Stimulated activated CD4-positive, alpha-beta T cell treated with anti-CD3 and anti-CD28 coated beads, Interleukin-15, amount 100 ng/mL, for 24 hours (primary cell): ENCODE measurements at places on chromosomes 1 and 21.

DNA sequence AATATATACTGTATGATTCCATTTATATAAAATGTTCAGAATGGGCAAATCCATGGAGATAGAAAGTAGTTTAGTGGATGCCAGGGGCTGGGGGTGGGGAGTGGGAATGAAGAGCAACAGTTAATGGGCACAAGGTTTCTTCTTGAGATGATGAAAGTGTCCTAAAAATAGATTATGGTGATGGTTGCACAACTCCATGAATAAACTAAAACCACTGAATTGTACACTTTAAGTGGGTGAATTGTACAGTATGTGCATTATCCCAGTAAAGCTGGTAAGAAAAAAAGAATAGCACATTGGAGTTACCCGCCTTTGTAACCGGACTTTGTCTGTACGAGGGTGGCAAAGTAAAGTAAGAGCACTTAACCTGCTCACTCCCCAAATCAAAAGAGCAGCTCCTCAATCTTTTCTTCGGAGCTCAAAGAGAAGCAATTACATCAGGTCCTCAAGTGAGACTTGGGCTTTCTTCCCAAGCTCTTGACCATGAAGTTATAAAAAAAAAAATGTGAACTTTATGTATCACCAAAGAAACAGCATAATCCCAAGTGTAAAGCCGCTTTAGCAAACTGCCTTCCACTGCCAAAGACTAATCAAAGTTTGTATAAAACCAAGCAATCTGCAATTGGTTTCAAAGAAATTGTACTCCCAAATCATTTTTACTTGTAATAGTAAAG is 32.1 kb downstream of the ALDH9A1 start:
- DNase-seq, result no peak

DNA sequence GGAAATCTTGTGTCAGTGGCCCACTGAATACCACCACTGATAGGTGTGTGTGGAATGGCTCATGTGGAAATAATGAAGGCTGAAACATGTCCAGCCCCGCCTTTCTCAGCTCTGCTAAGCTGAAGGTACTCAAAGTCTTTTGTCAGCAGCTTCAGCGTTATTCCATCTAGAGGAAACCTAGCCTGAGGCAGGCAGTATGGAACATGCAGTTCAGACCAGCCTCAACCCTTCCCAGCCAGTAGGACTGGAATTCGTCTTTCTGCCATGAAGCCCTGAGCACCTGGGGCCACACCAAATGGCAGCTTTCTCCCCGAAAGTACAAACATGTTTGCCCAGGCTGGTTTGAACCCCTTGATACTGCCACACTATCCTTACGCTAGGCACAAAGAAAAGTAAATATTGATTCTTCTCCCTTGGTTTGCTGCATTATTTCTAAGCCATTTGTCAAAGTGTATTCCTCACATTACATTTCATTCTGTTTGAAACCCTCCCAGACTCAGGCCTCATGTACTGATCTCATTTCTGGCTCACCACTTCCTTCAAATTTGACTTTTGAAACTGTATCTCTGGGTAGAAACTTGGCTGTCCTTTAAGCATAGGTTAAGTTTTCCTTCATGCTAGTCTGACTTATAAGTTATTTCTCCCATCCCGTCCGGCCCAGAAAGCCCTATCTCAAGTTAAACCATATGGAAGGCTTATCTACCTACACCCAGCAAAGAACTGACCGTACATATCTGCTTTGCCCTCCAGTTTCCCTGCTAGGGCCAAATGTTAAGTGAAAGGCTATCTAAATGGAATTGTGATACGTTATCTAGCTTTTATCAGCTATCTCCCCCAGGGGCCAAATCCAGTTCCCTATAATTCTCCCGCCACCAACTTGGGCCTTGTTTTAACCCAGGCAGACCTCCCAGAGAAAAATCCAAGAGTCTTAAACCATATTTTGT is 45.7 kb upstream of the HOOK1 start:
- DNase-seq, result no peak

GRCh38 chr1:96145492-96145891 is 576.1 kb upstream of the PTBP2 start:
- DNase-seq, result no peak

DNA sequence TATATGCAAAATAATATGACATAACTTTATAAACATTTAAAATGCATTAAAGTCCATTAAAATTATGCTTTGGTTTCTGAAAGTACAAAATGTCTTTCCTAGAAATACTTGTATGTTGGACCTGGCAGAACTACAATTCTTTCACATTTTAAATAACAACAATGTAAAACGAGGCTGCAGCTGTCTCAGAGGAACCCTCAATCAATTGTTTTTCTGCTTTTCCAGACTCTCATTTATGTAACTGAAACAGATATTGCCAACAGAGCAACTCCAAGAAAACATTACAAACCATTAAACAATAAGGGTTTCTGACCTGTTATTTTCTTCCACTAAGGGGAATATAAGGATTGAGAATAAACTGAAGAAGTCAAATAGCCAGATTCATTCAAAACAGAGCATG is 1193.4 kb downstream of the NCAM2 start:
- DNase-seq, result no peak

- no peak for DNase-seq
Measured at GRCh38 chr1:10775763-10776162, 20.7 kb downstream of the CASZ1 start.

DNA sequence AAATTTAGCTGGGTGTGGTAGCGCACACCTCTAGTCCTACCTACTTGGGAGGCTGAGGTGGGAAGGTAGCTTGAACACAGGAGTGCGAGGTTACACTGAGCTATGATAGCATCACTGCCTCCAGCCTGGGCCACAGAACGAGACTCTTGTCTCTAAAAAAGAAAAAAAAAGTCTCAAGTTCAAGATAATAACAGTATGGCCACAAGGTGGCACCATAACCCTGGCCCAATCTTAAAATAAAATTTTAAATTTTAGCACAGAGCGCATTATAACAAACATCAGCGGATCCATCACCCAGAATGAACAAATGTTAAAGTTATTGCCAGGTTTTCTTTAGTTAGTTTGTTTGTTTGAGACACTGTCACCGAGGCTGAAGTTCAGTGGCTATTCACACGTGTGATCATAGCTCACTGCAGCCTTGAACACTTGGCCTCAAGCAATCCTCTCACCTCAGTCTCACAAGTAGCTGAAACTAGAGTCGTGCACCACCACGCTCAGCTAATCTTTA is 2.9 kb upstream of the HTR6 start:
- peak; percentile 62 for DNase-seq

GRCh38 chr1:187078321-187078720 is 249.6 kb downstream of the PLA2G4A start:
- no peak for DNase-seq

GRCh38 chr1:51518586-51519047 is 449 bp downstream of the EPS15 start:
- peak; percentile 68 for DNase-seq

- DNase-seq, result no peak
Measured at GRCh38 chr1:16019644-16020277, 1.9 kb upstream of the HSPB7 start.

GRCh38 chr1:244047621-244048255 is 3.3 kb upstream of the ZBTB18 start:
- no peak for DNase-seq

DNA sequence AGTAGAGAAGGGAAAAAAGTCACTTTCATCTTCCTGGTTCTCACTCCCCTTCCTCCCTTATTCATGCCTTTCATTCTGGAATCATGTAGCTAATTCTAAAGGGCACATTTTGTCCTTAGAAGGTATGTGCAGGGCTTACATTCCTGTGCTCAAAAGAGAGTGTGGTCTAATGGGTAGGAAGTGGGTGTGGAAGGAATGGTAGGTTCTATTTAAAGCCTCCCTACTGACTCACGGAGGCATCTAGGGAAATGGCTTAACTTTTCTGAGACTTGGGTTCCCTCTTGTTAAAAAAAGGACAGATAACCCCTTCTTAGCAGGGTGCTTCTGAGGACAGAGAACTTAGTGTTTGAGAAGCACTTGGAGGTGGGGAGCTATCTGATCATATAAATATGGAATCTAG is 249.3 kb upstream of the DUSP10 start:
- no peak for DNase-seq

GRCh38 chr1:109989506-109990301 is 5.1 kb downstream of the AHCYL1 start:
- DNase-seq, result no peak

DNA sequence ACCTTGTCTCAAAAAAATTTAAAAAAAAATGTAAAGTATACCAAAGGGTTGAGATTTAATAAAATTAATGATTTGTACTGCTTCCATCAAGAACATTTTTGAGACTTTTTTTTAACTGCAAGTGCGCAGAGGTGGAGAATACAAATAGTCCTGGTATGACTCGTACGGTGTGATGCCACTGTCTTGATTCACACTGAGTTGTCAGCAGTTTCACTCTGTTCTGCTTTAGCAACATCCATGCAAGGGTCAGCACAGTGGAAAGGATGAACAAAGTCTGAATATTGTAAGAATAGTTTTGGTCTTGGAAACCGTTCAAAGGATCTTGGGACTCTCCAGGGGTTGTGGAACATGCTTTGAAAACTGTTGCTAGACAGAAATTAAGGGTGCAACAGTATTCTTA is 40.2 kb downstream of the EXO1 start:
- no peak for DNase-seq

DNA sequence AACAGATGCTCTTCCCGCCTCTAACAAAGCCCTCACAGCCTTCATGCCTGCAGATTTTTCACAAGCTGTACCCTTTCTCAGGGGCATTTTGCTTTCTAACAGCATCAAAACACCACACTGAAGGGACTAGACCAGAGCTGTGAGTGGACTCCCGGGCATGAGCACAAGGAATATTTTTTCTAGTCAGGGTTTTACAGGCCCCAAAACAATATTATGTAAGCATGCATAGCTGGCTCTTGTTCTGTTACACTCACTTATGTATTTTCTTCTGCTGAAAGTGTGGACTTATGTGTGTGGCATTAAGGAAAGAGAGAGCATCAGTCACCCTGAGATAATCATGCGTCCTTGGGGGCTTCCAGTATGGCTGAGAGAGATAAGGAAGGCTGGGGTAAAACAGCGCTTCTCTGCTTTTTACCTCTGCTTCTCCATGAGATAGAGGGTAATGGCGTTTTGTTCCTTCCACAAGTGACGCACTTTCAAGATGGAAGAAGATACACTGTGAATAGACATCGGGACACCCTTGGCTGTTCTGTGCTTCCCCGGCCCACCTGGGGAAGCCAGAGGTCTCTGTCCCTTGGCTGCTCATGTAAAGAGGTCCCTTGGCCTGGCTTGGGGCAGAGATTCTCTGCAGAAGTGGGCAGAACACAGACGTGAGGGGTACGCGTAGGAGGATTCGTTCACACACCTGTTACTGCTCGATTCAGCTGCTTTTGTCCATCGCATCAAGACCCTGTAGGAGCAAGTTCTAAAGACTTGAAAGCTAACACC is 266.7 kb upstream of the RAB4A start:
- no peak for DNase-seq

- no peak for DNase-seq
Measured at GRCh38 chr1:167532964-167533824, 14.9 kb upstream of the CD247 start.

- no peak for DNase-seq
Measured at GRCh38 chr1:83807821-83808220, 191.1 kb downstream of the TTLL7 start.

GRCh38 chr1:56833088-56833487 is 13.9 kb upstream of the FYB2 start:
- no peak for DNase-seq

DNA sequence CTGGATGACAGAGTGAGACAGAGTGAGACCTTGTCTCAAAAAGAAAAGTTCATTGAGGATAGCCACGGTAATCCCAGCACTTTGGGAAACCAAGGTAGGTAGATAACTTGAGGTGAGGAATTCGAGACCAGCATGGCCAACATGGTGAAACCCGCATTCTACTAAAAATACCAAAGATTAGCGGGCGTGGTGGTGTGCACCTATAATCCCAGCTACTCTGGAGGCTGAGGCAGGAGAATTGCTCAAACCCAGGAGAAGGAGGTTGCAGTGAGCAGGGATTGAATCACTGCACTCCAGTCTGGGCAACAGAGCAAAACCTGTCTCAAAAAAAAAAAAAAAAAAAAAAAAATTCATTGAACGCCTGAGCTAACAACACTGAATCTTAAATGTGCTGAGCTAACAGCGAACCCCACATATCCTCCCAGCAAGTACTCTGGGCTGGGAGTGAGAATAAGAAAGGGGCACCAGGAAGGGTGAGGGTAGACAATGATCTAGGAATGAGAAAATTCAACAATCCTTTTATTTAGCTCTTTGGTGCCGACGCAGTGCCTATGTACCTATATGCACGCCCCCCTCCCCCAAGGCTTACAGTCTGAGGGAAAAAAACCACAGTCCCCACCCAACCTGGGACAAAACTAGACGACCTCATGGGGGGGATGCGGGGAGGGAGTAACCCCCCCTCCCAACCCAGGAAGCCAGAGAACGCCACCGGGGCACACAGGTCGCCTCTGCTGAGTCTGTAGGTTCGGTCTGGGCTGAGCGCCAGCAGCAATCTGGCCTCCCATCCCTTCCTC is 1.4 kb upstream of the CACNA1S start:
- DNase-seq, result no peak

DNA sequence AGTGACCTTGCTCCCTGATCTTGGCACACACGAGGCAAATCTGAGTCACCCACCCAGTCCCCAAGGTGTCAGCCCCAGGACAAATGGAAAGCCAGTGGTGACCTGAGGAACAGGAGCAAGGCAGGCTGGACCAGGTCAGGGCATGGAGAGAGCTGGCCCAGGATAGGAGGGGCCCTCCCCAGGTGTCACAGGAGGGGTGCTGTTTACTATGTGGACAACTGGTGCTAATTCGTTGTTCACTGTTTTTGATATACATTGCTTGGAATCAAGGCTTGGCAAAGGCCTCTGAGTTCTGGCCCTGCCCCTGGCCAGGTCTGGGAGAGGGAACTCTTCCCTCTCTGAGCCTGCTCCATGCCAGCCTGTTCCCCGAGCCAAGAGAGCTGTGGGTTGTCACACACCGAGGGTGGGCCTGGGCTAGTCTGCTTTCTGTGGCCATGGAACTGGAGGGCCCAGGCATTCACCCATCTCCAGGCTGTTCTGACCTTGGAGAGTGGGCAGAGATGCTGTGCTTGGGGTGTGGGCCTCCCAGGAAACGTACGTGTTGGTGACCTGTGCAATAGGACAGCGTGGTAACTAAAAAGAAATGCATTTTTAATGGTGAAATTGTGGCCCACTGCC is 41.8 kb downstream of the CRYAA start:
- no peak for DNase-seq

DNA sequence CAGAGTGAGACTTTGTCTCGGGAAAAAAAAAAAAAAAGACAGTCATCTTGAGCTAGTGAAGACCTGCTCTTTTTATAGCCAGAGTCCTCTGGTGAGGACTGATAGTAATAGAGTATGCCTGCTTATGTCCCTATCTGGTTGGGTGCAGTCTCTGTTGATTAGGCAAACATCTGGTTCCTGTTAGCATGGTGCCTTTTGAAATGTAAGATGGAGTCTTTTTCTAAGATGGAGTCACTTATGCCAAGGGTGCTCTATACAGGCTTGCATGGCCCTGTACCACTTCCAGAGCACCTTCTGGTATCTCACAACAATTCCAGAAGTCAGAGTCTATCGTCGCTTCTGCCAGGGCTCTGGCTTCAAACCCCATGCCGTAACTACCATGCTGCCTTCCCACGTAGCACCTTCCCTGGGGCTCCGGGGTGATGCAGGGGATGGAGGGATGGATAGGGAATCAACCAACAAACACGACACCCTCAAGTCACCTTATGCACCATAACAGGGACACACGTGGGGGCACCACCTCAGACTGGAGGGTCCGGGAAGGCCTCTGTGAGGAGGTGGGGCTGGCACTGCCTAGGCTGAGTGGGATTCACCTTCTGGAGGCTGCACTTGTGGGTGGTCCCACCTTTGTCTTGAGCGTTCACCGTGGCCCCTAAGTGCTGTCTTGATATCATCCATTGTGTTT is 11.6 kb upstream of the PADI6 start:
- no peak for DNase-seq
